CD8-positive, alpha-beta memory T cell (primary cell): ENCODE measurements at places on chromosomes 1 and 21.
A peak's percentile ranks its signal among the peaks of the same experiment; 100 is the strongest.

DNA sequence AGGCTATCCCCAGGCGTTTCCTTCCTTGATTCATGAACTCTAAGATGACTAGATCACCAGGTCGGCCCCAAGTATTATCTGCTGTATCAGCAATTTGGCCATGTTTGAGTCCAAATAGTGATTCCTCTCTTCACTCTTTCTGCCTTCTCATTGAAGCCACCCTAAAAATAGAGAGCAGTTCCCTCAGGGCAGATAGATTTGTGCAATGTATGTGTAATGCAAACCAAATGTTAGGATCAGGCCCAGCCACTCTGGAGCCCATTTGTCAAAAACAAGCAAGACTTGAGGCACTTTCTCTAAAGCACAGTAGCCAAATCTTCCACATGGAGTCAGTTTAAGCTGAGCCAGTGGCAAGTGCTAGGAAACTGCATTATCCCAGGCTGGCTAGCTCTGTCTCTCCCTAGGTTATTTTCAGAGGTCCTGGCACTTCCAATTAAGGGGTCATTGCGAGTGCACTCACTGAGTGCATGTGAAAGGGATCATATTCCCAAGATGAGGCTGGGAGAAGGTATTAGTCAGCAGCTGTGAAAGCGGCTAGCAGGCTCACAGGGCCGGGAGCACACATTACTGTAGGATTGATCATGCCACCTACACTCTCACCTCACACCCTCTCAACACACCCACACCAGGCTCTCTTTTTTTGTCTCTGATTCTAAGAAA lies 97.9 kb upstream of the RAB3GAP2 start:
- DNase-seq: no peak

DNA sequence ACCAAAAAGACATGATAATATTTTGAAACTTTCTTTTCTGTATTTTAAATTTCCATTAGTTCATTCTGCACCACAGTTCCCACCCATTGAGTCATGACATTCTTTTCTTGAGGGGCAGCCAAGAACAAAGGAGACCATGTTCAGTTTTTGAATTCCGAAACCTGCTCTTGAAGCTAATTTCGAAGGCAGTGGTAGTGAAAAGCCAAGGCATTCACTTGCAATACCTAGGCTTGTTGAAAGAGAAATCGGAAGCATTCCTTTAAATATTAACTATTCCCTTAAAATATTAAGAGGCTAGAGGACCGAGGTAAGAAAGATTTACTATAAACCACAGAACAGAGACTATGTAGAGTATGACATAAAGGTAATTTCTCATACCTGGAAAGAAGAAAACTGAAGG lies 256.3 kb downstream of the ADGRL2 start:
- DNase-seq: no peak

DNA sequence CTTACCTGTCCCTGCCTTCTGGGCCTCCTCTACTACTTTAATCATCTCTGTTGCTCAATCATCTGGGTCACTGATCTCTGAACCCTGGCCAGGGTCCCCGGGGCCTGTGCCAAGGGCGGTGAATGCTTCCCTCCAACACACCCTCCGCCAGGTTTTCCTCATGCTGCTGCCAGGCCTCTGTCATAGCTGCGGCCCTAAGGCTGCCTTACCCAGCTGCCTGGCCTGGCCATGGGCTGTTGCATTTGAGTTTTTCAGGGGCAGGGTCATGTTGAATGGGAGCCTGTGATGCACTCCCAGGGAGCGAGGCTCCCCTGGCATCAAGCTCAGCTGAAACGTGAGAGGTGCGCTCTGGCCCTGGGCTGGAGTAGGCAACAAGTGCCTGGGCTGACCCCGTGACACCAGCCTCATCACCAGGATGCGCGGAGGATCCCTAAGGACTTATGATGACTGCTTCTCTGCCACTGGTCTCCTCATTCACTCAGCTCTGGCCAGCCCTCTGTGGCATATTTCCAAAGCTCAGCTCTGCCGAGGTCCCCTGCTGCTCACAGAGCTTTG lies 7.6 kb downstream of the EDN2 start:
- DNase-seq: no peak

- DNase-seq: no peak
Measured at GRCh38 chr1:98068016-98068415, 147.2 kb upstream of the DPYD start.

GRCh38 chr1:206672844-206673758 lies 11.6 kb upstream of the MAPKAPK2 start:
- DNase-seq: no peak

- DNase-seq: no peak
Measured at GRCh38 chr1:230142608-230143210, 75.7 kb downstream of the GALNT2 start.

DNA sequence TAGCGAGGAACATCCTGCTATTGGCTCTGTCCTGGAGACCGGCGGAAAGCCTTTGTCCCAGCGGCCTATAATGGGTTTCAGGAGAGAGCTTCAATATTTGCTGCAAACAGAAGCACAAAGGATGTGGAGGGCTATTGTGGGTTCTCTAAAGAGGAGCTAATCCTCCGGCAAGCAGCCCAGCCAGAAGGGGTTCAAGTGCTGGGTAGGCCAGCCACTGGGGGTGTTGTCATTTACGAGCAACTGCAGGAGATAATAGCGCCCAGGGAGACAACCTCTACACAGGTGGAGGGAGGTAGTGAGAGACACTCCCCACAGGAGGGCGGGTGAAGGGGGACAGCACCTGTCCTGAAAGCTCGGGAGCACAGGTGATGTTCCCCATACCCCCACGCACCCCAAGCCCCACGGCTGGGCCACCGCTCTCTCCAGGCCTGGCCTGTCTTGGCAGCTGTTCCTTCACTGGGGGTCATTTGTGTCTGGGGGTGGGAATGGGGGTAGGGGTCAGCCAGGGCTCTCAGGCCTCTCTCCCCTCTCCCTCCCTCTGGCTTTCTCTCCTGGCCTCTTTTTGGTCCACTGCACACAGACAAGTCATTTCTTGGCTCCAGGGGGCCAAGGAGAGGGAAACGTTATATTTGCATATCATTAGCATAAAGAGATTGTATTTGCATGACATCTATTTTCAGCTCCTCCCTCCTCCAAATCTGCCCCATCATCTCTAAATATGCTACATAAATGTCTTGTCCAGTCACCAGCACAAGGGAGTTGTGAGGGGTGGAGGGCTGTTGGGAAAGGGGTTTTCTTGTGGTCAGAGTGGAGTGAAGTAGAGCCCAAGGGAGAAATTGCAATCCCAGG lies 22.0 kb upstream of the SLC26A9 start:
- DNase-seq: no peak

GRCh38 chr1:218510153-218510772 lies 165.1 kb downstream of the TGFB2 start:
- DNase-seq: no peak

GRCh38 chr1:238674316-238674715 lies 712.1 kb upstream of the CHRM3 start:
- DNase-seq: no peak

DNA sequence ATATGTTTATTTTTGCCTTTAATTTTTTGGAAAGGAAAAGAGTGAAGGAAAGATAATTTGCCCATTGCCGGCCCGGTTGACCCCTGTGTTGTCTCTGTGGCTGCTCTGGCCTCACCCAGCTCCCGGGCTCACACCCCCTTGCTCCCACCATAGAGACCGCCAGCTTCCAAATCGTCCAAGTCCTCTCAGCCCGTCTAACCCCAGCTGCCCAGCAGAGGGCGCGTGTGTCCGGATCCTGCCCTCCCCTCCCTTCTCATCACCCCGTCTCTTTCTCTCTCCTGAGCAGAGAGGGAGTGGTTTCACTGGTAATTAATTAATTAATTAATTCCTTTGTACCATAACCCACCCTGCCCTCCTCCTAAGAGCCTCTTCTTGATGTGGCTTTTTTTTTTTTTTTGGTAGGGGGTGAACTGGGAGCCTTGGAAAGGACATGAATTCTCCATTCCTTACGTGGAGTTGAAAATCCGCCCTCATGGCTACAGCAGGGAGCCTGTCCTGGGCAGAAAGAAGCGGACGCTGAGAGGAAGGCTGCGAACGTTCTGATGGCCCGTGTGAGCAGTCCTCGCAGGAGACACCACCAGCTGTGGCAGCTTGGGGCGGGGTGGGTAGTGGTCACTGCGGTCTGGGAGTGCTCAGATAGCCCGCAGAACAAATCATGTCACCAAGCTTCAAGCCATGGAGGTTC lies 45.9 kb downstream of the KIAA0040 start:
- peak; percentile 44 for DNase-seq

- no peak for DNase-seq
Measured at GRCh38 chr21:35511696-35512162, 462.6 kb upstream of the RUNX1 start.

- no peak for DNase-seq
Measured at GRCh38 chr1:99728494-99729235, 37.8 kb downstream of the FRRS1 start.

GRCh38 chr1:37161171-37161570 lies 126.9 kb upstream of the GRIK3 start:
- no peak for DNase-seq

DNA sequence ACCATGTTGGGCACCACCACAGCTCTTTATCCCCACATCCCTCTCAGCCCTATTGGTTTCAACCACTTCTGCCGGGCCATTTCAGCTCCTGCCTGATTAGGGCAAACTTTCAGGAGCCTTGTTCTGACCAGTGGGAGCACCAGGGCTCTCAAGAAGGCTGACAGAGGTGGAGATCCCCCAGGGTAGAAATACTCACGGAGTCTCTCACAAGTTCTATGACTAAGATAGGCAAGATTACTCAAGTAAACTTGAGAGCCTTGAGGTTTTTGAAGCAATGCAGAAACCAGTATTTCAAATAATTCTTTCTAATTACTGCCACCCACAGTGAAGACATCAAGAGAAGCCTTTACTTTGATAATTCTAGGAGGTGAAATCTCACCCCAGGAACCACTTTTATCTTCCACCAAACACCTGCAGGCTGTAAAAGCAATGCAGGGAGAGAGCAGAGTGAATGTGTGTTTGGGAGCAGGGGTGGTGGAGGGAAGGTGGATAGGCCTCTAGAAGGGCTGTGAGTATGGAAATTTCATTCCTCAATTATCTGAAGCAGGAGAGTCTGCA lies 6.6 kb upstream of the PTCH2 start:
- DNase-seq: no peak

DNA sequence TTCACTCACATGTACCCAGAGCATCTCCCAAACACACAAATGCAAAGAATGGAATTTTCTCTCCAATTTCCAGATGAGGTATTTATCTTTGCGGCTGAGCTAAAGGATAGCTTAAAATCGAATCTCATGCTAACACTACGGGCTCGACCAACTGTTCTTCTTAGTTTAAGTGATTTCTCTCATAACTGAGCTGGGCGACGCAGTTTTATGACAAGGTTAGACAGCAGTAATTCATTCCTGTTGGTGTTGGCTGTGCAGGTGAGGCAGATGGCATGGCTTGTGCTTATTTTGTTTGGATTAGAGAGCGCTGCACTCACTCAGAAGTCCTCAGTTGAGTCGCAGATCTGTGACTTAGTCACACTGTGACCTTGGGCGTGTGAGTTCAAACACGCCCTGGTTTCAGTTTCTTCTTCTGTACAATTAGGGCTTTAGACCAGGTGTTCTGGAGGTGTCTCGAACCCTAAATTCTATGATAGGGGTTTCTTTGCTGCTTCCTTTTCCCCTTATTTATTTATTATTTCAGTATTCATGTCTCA lies 41.5 kb upstream of the MRPS6 start:
- DNase-seq: no peak

DNA sequence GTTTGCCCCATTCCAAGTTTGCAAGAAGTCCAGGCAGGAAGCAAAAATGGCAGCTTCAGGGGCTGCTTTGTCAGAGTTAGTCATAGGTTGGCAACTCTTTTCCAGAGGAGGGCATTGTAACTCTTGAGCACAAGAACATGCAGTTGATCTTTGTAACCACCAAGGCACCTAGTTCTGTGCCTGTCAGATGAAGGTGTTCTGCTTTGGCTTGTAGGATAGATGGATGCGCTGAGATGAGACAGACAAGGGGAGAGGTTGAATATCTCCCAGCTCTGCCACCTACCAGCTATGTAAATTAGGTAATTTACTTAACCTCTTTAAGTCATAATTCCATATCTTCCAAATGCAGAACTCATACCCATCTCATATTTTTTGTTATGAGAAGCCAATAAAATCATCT lies 89.3 kb downstream of the ZNF648 start:
- DNase-seq: no peak

DNA sequence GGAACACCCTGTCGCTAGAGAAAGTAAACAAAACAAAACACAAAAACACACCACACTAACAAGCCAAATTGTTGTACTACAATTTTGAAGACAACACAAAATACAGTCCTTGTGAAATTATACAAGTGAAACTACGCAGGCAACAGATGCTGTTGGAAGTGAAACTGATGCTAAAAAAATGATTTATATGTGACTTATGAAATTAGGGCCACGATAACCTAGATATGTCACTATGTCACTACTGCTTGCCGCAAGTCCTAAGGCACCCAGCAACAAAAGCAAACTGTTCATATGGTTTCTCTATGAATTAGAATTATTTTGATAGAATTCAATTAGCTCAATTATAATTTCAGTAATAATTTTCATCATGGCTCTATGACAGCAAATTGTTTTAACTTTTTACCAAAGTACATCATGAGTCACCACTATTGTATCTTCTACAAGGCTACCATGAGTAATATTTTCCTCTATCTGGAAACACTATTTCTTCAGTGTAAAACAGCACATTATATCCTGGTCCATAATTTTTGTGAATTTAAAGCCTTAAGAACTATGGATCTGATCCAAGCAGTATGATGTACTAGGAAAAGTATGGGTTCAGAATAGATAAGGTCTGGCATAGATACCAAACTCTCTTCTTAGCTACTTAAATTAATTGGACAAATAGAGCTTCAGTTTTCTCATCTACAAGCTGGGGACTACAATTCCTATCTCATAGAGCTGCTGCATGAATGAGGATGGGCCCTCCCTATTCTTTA lies 216.3 kb downstream of the COL11A1 start:
- no peak for DNase-seq

DNA sequence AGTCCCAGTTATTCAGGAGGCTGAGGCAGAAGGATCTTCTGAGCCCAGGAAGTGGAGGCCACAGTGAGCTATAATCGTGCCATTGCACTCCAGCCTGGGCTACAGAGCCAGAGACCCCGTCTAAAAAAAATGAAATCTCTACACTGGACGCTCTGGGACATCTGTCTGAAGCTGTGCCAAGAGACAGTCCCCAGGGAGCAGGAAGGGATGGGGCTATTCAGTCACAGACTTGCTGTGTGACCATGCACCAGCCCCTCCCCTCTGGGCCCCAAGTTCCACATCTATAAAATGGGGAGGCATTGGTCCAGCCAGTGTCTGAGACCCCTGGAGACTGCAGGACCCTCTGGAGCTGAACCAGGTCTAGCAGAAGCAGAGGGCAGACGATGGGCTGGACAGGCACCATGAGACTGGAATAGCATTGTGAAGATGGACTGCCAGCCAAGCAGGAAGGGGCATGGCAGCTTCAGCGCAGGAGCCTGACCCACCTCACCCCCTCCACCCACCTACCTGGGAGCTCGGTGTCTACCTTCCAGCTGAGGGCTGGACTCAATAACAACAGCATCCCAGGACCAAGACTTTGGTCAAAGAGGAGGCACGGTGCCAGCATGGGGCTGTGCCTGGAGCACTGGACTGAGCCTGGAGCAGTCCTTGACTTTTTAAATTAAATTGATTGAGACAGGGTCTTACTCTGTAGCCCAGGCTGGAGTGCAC lies 1.4 kb downstream of the TMEM54 start:
- DNase-seq: no peak

- no peak for DNase-seq
Measured at GRCh38 chr1:98336472-98337083, 324.9 kb upstream of the SNX7 start.

- DNase-seq: no peak
Measured at GRCh38 chr1:147591261-147591891, 50.1 kb downstream of the BCL9 start.
